Coronary artery (tissue), 2 donors: ENCODE measurements at places on chromosomes 2 and 18.

- no peak for DNase-seq
These were observed 87.5 kb downstream of the KLF7 start for GRCh38 chr2:207078186-207078798.

GRCh38 chr2:88590998-88591613, 36.2 kb downstream of the EIF2AK3 start:
- no peak for DNase-seq

DNA sequence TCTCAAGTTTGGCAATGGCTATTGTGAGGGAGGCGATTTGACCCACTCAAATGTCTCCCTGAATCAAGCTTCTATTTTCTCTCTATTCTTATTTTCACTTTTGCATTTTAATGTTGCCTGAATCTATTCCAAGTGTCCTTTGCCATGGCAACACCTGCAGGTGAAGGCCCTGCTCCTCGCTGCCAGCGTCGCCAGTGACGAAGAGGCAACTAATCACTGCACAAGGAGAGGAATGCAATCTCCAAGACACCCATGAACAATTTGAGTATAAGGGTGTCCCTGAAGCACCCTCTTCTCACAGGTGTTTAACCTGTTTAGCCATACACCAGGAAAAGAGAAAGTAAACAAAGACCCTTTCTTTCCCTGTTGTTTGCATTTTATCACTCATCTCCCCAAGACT, 165.6 kb upstream of the VRK2 start:
- no peak for DNase-seq

GRCh38 chr2:120749506-120750431, 14.1 kb downstream of the GLI2 start:
- peak; percentile 77 for DNase-seq

DNA sequence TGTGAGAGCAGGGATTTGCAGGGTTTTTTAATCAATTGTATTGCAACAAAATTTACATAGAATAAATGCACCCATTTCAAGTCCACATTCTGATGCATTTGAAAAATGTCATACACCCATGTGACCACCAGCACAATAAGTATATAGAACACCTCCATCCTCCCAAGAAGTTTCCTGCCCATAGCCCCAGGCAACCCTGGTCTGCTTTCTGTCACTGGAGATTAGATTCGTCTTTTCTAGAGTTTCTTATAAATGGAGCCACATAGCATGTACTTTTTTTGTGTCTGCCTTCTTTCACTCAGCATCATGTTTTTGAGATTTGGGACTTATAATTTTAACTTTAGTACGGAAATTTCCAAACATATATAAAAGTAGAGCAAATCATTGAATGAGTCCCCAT, 127.2 kb upstream of the EPAS1 start:
- no peak for DNase-seq

- DNase-seq: no peak
These were observed 856.3 kb downstream of the SUCLG1 start for GRCh38 chr2:83602753-83603152.

GRCh38 chr2:227428731-227429285, 41.1 kb upstream of the SCYGR1 start:
- DNase-seq: no peak
